Femur (tissue), 1 donor: ENCODE measurements at places on chromosomes 2 and 18.

DNA sequence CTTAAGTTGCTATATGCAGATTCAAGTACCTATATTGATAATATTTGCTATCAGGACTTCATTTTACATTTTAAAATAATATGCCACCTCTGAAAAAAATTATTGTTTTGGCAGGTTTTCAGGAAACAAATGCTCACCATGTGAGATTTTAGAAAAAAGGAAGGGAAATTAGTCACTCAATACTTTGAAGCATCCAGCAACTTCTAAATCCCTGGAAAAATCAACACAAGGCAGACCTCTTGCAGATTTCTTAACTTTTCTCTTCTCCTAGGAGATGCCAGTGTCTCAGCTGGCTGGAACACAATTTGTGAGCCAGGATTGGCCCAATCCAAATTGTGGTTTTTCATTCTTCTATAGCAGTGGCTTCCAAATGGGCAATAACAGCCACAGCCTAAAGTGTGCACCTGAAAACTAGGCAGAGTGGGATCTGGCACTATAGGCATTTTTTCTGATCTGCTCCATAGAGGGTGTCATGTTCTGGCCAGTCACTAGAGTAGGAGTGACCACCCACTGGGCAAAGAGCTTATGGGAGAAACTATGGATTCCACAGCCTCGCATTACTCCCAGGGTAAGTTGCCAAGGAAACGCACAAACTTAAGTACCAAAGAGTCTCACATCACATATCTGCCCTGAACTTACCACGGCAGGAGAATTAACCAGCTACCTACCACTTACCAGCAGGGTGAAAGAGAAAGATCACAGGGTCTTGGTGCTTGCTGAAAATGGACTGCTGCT is 28.1 kb upstream of the THOC1 start:
- peak; percentile 53 for DNase-seq

- no peak for DNase-seq
Observed at GRCh38 chr18:50190926-50191325, 4.0 kb downstream of the MYO5B start.

- DNase-seq = no peak
Observed at GRCh38 chr2:240585101-240585500, 1.4 kb upstream of the CAPN10 start.

DNA sequence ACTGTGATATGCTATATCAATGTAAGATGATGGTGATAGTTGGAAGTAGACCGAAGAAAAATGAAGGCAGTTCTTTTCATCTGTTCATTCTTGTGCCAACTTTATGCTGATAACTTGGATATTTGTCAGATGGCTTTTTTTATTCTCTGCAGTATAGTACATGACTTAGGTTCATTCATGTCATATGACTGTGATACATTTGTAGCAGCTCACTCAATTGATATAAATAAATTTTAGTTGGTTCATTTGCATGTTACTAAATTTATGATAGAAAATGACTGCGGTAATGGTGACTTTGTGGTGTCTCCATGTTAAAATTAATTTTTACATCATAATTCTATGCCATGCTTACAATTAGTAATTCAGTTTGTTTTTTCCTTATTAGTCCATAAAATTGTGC is 7.1 kb downstream of the UBXN2A start:
- DNase-seq = no peak

DNA sequence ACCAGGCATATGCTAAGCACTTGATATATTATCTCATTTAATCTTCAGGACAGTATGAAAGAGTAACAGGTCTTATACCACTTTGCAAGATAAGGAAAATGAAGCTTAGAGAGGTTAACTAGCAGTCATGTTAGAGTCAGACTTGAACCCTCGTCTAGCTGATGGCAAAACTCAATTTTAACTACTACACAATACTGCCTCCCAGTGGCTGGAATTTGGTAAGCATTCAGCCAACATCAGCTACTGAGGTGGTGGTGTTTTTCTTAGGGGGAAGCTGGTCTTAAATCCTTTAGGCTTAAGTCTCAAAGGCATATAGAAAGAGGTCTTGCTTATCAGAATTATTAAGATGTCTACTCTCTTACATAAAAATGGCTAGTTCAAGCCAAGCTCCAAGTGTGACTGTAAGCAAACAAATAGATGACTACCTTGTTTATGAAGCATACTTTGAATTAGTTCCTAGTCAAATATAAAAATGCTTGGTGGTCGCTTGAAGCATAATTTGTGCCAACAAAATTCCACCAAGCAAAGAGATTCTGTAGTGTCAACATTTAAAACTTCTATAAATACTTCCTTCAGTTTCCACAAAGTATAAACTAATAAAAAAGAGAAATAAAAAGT is 325.4 kb upstream of the FIGN start:
- no peak for DNase-seq

GRCh38 chr2:122883849-122884248 is 1128.4 kb downstream of the TSN start:
- no peak for DNase-seq

DNA sequence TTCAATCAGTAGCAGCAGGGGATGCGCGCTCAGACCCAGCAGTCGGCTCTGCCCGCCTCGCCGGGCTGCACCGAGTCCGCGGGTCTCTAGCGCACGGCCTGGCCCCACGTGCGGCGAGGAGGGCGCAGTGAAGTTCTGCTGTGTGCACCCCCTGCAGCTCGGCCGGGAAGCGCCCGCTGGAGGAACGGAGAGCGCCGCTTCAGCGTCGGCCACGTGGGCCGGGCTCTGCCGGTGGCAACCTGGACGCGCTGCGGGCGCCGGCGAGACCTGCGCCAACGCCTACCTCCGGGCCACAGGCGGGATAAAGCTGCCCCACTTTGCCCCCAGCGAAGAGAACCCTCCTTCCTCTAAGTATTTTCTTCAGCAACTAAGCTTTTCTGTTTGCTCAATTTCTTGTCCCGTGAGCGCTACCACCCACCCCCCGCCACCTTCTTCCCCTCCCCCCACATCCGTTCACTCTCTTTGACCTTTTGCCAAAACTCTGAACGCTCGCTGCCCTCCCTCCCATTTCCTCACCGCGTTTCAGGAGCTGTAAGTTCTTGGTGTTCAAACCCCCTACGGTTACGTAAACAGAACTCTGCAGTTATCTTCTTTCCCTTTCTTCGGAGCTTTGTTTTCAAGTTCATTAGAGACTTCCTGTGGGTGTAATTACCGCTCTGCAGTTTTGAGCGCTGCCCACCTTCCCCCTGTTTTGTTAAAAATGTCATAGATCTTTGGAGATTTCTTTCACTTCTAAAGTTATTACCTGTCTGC is 42.6 kb upstream of the EDAR start:
- DNase-seq = peak; percentile 51

DNA sequence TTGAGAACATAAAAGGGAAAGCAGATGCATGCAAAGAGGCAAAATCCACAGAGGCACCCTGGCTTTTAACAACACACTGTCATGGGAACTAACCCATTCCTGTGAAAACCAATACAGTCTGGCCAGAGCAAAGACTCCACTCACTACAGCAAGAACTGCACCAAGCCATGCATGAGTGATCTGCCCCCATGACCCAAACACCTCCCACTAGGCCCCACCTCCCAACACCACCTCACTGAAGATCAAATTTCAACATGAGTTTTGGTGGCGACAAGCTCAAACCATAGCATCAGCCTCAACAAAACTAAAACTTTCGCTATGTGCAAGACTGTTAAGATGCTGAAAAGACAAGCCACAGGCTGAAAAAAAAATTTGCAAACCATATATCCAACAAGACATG is 162.8 kb downstream of the SMAD2 start:
- DNase-seq = no peak

DNA sequence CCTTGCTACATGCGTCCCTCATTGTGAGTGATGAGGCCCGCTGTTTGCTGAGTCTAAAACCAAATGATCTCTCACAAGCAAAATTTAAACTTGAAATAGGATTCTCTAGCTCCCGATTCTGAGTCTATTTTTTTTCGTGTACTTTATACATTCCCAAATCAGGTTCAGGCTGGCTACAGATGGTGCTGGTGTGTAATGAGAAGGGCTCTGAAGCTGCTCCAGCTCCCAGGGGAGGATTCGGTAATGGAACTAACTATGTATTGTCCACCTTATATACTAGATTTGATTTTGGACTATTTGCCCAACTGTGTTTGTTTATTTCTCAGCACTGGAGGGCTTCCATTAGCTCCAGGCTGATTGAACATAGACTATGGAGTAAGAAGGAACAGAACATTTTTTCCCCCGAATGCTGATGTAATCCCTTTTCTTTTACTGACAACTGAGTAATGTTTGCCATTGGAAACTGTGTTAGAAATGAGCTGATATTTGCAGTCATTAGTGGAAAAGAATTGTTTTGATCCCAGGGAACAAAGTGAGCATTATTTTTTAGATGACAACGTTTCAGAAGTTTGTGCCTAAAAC is 274.0 kb upstream of the FIGN start:
- DNase-seq = no peak

DNA sequence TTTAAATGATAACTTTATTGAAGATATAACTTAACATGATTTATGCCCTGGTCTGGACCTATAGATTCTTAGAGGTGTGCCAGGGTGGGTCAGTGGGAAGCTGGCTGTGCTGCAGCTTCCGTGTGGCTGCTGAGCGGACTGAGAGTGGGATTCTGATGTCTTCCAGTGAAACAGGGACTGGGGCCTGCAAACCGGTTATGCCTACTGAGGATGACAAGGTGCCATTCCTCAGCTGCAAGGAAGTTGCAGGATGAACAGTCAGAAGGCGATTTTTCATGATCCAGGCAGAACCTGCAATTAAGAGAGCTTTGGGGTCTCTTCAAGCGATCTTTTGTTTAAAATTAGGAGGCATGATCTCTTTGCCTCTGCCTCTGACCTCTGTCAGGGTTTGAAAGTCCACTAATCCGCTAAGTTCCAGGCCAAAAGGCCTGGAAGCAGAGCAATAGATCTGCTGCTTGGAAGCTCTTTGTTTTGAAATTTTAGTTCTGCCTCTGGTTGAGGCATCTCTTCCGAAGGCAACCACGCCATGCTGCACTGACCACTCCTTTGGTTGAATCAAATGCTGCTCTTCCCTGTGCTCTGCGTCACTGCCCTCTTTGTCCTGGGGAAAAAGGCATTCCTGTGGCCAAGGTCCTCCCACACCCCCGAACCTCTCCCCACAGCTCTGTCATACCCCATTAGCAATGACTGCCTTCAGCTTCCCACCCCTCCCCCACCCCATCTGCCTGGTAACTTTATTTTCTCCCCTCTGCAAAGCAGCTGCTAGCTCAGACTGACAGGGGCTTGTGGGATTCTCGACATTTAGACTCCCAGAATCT is 2.0 kb downstream of the TMEM169 start:
- DNase-seq = peak; percentile 58

DNA sequence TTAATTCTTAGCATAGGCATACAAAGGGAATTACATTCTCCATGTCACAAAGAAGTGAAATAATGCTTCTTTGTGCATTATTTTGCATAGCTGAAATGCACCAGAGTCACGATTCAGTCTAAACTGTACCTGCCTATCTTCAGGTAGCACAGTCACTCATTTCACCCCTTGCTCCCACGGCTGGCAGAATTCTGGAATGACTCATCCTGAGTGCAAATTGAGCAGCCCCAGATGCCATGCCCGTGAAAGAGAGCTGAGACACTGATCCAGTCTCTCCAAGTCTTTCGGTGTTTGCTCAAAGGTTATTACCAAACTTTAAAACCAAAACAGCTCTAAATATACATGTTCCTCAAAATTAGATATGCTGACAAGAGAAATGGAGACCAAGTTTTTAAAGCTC is 168.3 kb upstream of the POU3F3 start:
- DNase-seq = no peak

DNA sequence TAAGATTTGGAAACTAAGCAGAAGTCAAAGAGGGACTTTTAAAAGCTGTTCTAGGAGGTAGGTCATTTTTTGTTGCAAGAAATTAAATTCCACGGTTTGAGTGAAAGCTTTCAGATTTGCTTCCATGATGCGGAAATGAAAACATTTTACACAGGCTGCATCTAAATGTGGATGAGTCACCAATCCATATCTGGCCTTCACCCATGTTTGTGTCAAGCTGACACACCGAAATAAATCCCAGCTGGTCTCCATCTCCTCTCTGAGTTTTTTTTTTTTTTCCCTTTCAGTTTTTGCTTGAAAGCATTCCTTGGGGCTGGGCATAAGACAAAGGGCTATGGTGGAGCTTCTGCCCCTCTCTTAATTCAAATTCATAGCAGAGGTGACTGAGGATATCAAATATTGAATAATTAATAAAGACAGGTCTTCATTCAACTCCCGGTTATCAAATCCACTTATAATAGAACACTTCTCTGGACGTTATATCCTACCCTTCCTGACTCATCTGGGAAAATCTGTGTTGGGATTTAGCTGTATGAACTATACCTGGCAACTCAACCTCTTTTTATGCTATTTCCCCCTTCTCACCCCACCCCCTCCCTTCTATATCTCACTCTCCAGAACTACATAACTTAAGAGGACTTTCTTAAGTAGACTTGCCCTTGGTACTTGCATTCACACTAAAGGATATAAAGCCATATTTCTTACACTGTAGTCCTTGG is 558.3 kb upstream of the GCFC2 start:
- no peak for DNase-seq
